ENCODE measurements at places on chromosomes 11 and 22.

GRCh38 chr22:43110927-43111623, 525 bp downstream of the BIK start:
- no peak for DNase-seq

DNA sequence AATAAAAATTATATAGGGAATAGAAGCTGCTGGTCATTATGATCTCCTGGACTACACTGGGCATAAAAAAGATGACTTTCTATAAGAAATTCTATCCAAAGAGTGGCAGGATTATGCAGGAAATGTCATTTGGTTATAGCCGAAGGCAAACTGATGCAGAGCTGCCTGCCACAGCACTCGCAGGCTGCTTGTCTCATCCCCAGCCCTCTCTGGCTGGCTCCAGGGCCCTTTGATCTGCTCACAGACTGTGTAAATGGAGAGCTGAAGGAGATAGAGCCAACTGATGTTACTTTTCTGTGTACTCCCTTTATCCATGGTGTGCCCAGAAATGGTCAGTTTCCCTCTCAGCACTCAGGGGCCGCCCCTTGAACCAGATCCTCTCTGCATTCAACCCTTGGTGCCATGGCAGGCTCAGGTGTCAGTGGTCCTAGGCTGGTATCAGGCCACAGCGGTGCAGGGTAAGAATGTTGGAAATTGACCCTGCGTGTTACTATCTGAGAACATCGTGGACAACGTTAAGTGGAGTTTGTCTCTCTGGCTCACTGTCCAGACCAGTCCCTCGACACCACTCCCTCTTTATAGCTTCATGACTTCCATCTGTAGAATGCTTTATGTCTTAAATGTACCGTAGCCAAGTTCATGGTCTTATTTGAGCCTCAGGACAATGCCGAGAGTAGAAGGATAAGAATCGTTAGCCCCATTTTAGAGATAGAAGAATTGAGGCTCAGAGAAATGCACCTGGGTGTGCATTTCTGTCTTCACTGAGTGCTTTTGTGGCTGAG, 27.8 kb downstream of the TEAD1 start:
- DNase-seq: no peak

DNA sequence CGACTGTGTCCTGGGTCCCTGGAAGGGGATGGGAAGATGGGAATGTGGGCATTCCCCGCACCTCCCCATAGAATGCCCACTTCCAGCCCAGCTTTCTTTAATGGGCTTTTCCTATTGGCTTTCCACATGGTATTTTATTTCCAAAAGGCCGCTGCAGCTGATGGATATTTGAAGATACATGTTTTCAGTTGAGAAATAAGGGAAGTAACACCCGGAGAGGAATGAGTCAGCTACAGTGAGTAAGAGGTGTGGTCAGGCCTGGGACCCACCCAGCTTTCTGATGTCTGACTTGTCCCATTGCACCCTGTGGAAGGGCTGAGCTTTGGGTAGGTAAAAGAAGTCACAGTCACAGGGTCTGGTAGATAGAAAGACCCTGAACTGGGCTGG, 476.9 kb downstream of the MIAT start:
- DNase-seq: peak; percentile 87

- DNase-seq: peak; percentile 11
Measured at GRCh38 chr22:28873183-28873963, 10.0 kb upstream of the ZNRF3 start.

GRCh38 chr11:75152651-75153427, 1.9 kb downstream of the SLCO2B1 start:
- DNase-seq: no peak

GRCh38 chr22:48347311-48347710, 1480.4 kb downstream of the BRD1 start:
- DNase-seq: no peak

DNA sequence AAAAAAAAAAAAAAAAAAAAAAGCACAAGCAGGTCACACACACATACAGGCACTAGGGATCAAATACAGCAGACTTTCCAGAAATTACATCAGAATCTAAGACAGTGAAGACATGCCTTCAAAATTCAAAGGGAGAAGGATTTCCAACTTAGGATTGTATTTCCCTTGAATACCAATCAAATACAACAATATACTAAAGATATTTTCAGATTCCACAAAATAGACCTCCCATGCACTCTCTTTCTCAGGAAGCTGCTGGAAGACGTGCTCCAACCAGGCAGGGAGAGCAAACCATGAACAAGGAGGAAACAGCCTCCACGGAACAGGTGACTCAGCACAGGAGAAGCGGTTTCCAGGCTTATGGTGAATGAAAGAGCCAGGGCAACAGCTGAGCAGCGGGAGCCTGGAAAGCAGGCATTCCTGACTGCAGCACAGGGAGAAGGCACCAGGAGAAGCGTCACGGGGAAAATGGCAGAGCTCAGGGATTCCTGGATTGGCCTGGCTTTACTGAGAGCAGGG, 32.0 kb downstream of the TMEM184B start:
- DNase-seq: peak; percentile 70

- DNase-seq: no peak
Measured at GRCh38 chr22:23609983-23610781, 21.9 kb downstream of the DRICH1 start.

- DNase-seq: no peak
Measured at GRCh38 chr22:45864959-45865476, 111.9 kb downstream of the WNT7B start.

DNA sequence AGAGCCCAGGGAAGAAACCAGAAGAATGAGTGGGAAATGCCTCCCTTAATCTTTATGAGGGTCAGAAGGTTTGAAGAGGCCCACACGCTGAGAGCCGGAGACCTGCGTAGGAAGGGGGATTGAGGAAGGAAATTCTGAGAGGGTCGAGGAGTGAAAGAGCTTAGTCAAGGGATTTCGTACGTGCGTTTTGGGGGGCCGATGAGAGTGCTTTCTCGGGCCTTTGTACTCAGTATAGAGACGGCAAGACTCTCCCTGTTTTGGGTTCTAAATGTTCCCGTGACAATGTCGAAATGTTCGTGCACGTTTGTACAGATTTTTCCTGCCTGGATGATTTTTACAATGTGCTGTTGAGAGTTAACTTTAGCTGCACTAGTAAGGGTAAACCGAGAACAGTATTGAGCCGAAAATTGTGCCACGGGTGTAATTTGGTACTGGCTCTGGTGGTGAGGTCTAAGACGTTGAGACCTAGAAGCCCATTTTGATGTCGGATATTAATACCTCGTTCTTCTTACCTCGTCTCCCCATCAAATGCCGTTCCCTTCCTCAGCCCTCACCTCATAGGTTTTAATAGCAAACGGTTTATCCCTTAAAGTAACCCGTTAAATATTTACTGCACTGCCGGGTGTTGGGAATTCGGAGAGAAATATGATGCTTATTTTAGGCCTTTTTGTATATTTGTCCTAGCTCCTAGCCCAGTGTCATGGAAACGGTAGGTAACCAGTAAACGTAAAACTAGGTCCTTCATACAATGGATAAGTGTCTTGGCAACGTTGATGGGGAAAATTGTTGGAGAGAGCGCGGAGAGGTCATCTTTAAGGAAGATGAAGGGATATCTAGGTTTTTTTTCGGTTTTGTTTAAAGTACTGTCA, 734 bp downstream of the C11orf58 start:
- peak; percentile 28 for DNase-seq

DNA sequence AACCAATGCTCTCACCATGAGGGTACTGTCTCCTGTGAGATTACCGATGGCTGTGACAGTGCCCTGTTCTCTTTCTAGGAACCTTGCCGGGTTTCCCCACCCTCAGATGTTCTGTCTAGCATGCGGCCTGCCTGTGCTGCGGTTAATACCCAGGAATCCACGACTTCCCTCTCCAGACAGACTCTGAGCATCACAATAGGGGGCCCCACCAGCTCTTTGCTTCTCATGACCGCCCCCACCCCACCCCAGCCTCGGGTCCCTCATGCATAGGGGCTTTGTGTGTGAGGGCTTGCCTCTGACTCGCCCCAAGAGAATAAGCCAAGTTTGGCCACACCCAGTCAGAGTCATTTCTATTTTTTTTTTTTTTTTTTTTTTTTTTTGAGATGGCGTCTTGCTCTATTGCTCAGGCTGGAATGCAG, 10.3 kb downstream of the PARVG start:
- no peak for DNase-seq

DNA sequence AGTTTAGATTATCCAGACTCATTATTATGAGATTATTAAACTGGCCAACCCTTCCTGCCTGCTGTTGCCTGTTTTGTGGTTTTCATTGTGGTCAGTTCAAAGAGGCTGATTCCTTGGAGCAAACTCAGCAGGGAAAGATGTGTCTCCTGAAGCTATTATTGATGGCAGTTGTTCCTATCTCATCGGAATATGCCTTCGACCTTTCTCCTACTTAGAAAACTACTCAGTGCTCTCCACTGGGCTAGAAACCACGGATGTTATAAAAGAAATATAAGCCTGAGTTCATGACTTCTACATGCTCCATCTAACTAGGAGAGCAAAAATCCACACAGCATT, 80.2 kb upstream of the NAV2 start:
- DNase-seq: no peak

DNA sequence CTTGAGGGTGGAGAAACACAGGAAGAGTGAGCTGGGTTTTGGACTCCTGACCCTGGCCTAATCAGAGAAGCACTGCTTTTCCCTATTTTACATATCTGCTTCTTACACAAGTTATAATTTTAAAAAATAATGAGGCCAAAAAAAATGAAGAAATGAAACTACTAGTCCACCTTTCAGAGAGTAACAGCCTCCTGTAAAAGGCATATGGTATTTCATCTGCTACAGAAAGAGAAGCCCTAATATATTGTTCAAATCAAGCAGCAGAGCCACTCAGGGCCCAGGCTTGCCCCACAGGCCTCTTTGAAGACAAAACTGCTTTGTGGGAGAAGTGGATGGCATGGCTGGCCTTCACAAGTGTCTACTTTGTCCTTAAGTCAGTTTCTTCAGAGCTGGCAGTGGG, 10.0 kb downstream of the DIXDC1 start:
- DNase-seq: no peak

DNA sequence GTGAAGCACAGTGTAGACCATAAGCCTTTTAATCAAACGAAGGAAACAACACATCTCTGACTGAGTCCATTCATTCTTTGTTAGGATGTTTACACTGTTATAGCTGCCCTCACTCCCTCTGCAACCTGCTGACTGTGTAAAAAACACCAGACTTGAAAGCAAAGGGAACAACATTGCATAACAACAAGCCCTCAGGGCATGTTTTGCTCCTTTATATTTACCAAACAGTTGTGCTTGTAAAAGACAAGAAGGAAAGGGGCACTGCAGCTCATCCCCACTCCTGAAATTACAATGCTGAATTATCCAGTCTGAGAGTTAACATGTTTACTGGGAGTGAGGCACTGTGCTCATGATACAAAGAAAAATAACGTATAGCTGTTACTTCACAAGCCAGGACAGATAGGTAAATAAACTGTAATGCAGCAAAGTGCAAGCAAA, 46.4 kb downstream of the RAB30 start:
- DNase-seq: no peak

- no peak for DNase-seq
Measured at GRCh38 chr11:1644601-1645356, 15.2 kb downstream of the KRTAP5-5 start.

- DNase-seq: peak; percentile 32
Measured at GRCh38 chr11:86671531-86672006, 847 bp downstream of the ME3 start.

DNA sequence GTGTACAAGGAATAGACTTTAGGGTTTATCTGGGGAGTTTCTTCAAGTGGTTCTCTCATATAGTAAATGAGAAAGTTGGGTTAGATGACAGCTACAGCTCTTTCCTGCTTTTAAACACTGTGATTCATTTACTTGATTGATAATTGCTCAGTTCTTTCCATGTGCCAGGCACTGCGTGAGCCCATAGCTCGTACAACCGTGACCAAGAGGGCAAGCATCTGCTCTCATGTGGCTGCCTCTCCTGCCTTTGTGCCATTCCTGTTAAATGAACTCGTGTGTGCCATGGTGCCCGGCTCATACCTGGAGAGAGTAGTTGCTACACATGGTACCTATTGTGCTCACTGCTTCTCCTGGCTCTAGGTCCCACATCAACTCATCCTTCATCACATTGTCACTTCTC, 206.3 kb downstream of the SNX19 start:
- DNase-seq: no peak

DNA sequence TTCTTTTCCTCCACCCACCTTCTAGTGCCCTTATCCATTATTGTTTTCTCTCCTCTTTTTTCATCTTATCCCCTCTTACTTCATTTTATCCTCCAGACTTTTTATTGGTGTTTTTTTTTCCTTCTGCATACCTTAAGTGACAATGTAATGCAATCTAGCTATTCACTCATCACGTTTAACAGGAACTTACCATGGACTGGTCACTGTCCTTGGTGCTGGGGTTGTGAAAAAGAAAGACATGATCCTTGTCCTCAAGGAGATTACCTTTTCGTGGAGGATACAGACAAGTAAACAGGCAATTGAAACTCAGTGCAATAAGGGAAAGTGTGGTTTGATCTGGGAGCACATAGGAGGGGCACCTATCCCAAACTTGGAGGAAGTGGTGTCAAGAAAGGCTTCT, 20.7 kb downstream of the SYT9 start:
- DNase-seq: no peak

DNA sequence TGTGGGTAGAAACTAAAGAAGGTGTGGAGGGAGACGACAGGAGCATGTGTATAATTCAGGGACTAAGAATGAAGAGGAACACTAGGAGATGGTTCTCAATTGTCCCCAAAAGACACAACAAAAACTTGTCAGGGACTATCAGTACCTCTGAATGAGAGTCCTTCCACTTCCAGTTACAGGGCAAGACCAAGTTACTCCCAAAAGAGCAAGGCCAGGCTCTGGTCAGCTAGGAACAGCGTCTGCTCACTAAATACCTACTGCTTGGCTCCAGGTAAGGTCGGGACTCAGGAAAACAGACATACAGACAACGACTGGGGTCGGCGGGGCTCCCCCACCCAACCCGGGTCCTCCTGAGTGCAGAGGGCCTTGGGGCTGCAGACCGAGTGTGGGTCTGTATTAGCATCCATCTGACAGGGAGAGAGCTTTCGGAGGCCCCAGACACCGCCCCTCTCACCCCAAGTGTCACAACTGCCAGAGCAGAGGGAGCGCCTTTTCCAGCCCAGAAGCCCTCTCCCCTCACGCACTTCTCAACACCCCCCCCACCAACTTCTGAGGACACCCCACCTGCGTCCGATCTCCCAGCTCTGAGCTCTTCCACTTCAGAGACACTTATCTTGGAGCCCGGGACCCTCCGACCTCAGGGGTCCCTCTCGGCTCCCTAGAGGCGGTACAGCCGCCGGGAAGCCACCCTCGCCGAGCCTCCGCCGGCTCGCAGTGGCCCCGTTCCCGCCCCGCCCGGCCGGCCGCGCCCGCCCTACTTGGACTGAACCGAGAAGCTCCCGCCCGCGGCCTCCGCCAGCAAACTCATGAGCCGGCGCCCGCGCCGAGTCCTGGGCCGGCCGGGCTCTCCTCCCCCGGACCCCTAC, 522 bp downstream of the RHOG start:
- DNase-seq: peak; percentile 27

DNA sequence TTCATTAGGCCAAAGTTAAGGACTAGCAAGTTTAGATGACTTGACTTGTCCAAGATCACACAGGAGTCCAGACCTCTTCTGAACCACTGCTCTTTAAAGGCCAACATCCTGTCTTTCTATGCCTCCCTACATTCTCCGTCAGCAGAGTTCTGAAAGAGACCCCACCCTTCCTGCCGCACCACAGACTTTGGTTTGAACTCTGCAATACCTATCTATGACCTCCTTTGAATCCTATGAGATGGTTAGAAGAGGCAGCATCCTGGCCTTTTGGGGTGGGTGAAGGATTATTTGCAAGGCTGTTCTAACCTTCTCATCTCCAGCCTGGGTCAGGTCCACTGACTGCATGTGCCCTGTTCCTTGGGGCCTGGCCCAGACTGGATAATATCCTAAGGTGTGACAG, 4.3 kb upstream of the RRM1 start:
- DNase-seq: no peak

- no peak for DNase-seq
Measured at GRCh38 chr22:17845327-17845726, 71.1 kb upstream of the BID start.

GRCh38 chr11:64672875-64673274, 50.1 kb downstream of the NRXN2 start:
- DNase-seq: no peak

Measured in hepatic stellate cell (primary cell).